ELF-1 (cell line): ENCODE measurements at places on chromosomes 7 and 10.

- no peak for DNase-seq
Observed at GRCh38 chr7:75631711-75632110, 107.0 kb downstream of the HIP1 start.

DNA sequence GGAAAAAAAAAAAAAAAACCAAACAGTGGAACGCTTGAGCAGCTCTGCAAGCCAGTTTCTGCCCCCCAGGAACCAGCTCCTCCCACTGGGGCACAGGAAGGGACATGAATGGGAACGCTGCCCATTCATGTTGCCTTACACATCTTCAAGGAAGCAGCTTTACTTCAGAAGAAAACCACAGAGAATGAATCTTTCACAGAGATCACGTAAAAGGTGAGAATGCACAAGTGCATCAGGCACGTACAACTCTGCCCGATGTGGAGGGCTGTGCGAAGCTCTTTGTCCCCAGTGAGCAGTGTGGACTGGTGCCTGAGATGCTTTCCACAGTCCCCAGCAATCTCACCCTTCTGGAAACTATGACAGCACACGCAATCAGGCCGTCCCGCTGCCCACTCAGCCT is 106.2 kb downstream of the DLG5 start:
- no peak for DNase-seq

DNA sequence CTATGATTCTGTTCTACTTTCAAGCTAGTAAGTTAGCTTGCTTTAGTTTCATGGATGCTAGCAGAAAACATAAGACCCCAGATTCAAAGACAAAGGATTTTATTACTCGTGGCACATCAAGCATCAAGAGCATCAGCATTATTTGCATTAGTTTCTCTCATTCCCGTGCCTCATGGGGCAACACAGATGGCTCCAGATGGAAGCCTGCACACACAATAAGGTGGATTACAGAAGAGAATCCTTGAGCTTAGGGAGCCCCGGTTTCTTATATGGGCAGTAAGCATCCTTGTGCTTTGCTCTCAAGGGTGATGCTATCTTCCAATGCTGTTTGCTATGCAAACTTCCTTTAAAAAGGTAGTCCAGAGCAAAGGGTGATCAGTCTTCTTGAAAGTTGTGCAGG is 10.7 kb upstream of the CAPZA2 start:
- no peak for DNase-seq

DNA sequence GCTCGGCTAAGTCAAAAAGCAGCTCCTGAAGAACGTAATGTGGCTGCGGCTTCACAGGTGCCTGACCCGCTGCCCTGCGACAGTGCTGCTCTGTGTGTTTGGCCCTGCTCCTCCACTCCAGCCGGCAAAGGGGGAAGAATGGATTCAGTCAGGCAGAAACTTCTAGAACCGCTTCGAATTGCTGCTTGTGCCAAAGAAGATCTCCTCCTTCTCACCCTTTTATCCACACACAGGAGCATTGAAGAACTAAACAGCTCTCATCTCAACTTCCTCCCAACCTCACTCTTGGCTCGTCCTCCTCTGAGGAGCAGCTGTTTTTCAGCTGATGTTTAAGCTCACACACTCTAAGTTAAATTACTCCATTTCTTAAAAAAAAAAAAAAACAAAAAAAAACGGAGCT is 651.4 kb downstream of the INHBA start:
- no peak for DNase-seq
